ENCODE measurements at places on chromosomes 6 and 20.

- DNase-seq: no peak
Measured at GRCh38 chr6:62393608-62394007, 107.6 kb upstream of the KHDRBS2 start.

- DNase-seq: no peak
Measured at GRCh38 chr6:107866606-107867301, 42.6 kb upstream of the SCML4 start.

- no peak for DNase-seq
Measured at GRCh38 chr6:140436023-140436811, 1061.8 kb upstream of the CITED2 start.

- DNase-seq: no peak
Measured at GRCh38 chr6:37321516-37322415, 32.0 kb upstream of the RNF8 start.

DNA sequence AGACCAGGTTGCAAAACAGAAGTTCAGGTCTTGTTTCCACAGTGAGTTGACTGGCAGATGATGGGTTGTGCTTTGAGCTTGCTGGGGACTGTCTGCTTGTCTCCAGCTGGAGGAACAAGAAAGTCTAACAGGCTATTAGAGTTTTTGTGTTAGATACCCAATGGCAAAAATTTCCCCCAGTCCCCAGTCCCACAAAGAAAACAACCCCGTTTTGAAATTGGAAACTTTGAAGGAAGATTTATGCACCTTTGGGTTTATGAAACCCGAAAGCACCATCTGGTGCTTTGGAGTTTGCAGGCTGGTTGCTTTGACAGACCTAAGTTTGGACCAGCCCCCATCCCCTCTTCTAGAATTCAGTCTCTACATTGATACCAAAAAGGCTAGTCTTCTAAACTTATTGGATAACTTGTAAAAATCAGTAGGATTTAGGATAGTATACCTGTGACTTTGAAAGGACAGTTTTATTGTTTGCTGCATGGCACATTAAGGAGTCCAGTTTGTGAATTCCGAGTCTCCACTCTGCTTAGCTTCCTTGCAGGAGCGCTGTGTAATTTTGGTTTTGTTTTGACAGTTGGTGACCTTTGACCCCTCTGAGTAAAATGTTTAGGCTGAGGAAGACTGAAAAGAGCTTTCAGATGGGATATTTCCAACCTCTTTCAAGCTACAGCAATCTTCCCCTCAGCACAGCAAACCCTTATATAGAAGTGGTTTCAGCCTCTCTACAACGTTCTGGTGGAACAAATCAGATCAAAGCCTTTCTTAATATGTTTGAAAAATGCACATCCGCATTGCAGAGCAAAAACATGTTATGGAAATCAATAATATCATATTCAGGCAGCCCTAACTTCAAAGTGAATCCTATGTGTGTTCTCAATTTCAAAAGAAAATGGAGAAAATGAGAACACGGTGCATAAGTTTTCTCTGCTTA is 25.5 kb upstream of the PRL start:
- no peak for DNase-seq

All from D721Med (cell line).